ENCODE measurements at places on chromosomes 2 and 18.

GRCh38 chr18:59388817-59389216 is 29.8 kb upstream of the LMAN1 start:
- no peak for ATAC-seq

- ATAC-seq: no peak
These were observed 154.6 kb upstream of the REV1 start for GRCh38 chr2:99644419-99644787.

- ATAC-seq: no peak
These were observed 31.6 kb downstream of the MYCN start for GRCh38 chr2:15971831-15972522.

- peak; percentile 80 for ATAC-seq
These were observed 103.5 kb upstream of the TRIB2 start for GRCh38 chr2:12613137-12613835.

GRCh38 chr2:23622966-23623675 is 238.1 kb downstream of the KLHL29 start:
- ATAC-seq: no peak

- ATAC-seq: no peak
These were observed 22.7 kb downstream of the MRO start for GRCh38 chr18:50797142-50797541.
